ENCODE measurements at places on chromosomes 12 and 14.

DNA sequence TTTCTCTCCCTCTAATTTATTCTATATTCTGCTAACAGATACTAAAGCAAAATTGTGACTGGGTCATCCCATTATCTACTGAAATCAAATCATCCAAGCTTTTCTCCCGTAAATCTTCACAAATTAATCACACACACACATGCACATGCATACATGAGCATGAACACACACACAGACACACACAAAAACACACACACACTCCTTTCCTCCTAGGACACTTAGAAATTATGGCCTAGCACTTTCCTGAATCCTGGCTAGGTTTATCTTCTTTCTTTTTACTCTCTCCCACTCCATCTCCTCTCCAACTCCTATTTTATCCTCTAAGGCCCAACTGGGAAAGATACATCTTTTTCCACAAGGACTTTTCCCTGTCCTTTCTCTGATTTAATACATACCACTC is 255.6 kb upstream of the G2E3 start:
- DNase-seq = no peak

- no peak for DNase-seq
Measured at GRCh38 chr14:80844872-80845271, 96.7 kb downstream of the CEP128 start.

DNA sequence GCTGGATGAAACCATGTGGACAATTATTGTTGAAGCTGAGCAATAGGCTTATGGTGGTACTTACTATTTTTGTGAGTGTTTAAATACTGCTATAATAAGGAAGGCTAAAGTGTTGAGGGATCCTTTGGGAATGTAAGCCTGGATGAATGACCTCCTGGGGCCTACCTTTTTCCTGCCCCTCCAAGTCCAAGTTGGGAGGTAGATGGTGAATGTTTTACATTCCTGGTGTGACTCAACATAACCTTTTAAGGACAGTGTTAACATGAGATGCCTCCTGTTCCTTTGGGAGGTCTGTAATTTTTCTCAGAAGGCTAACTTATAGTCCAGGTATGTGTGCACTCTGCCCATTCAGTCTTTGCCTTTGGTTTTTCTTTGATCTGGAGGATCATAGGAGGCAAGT is 315.9 kb downstream of the NRXN3 start:
- DNase-seq = peak; percentile 31

GRCh38 chr12:10304161-10304574 is 3.5 kb upstream of the KLRD1 start:
- no peak for DNase-seq

All from H9 (cell line).